ENCODE measurements at places on chromosomes 16 and 17.

DNA sequence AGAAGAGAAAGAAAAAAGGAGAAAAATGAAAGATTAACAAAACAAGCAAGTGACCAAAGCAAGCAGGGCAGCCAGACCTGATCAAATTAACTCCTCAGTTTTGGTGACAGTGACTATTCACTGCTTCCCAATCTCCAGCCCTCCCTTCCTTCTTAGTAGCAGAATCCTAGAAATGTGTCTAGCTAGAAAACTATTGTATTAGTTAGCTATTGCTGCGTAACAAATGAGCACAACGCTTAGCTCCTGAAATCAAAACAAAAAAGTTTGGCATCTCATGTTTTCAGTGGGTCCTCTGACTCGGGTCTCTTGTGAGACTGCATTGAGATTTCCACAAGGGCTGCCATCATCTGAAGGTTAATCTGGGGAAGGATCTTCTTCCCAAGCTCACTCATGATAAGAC lies 213.9 kb downstream of the PARN start:
- DNase-seq: no peak

- no peak for DNase-seq
Measured at GRCh38 chr16:87114832-87115231, 202.4 kb downstream of the C16orf95 start.

GRCh38 chr17:50113624-50114320 lies 16.2 kb downstream of the SAMD14 start:
- no peak for DNase-seq

- no peak for DNase-seq
Measured at GRCh38 chr16:84284154-84284722, 10.4 kb upstream of the WFDC1 start.

- no peak for DNase-seq
Measured at GRCh38 chr17:32626379-32626791, 139.6 kb downstream of the CDK5R1 start.

DNA sequence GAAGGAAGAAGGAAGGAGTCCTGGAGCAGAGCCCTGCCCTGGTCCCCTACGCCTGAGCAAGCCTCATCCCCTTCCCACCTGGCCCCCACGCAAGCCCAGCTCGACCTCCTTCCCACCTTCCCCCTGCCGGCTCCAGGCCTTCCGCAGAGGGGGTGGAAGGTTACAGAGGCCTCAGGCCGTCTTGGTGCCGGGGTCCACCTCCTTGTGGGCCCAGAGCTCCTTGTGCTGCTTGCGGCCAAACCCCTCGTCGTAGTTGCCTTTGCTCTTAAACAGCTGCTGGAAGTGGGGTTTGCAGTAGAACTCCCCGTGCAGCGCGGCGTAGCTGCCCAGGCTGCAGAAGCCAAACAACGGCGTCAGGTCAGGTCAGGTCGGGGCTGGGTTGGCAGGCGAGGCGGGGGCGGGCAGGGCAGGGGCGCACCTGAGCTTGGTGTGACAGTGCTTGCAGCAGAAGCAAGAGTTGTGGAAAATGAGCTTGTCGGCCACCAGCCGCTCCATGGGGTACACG lies 1.5 kb downstream of the LIMD2 start:
- DNase-seq: no peak

DNA sequence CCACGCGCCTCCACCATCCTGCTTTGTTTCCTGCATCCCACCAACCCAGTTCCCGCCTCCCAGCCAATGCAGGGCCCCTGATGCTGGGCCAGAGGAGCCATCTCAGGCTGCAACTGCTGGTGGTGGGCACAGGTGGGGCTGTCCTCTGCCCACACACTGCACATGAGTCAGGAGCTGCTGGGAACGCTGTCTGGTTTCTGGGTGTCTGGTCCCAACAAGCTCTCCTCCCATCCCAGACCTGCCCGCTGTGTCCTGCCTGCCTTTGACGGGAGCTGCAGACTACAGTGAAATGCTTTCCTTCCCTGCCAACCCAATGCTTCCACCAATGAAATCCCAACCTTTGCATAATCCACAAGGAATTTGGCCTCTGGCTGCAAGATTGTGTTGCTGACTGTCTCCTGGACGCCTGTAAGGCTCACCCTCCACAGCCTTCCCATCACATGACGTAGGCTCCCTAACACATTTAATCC lies 98.9 kb downstream of the N4BP1 start:
- DNase-seq: no peak

GRCh38 chr17:37338847-37339246 lies 36.9 kb upstream of the C17orf78 start:
- no peak for DNase-seq

DNA sequence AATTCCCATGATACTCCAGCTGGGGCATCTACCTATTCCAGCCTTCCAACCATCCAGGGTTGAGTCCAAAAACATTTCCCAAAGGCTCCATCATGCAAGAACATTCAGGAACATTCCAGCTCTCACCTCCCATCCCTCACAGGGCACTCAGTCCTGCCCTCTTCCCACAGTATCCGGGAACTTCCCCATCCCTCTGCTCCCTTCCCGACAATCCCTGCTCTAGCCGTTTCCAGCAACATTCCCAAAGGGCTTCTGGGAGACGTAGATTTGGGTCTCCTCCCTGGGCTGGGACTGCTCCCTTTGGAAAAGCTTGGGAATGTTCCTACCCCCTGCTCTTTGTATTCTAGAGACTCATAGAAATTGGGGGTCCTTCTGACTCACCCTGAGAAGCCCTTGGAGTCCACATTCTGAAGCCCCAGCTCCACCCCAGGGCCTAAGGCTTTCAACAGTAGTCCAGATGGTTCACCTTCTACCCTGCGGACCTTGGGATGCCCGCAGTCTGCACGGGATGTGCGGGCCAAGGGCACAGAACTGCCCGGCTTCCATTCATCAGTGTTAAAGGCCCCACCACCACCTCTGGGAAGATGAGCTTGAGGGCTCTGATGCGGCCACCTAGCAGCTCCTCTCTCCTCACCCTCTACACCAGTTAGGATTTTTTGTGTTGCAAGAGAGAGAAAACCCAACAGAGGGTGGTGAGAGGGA lies 25.4 kb downstream of the NGFR start:
- DNase-seq: no peak

GRCh38 chr17:31013844-31014243 lies 43.0 kb downstream of the RNF135 start:
- DNase-seq: no peak

DNA sequence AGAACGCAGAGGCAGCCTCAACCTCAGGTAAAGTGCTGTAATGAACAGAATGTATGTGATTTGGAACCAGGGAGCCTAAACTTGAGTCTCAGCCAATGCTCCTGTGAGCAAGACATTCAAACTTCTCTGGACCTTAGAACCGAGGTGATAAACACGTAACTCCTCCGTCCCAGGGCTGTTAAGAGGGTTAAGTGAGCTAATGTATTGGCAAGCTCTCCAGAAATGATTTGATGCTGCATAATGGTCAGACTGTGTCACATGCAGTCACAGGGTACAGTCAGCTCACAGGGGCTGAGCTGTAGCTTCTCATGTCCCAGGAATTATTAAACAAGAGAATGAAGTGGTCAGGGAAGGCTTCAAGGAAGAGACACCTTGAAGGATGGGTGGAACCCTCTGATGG lies 10.0 kb upstream of the SLC4A1 start:
- peak; percentile 69 for DNase-seq

DNA sequence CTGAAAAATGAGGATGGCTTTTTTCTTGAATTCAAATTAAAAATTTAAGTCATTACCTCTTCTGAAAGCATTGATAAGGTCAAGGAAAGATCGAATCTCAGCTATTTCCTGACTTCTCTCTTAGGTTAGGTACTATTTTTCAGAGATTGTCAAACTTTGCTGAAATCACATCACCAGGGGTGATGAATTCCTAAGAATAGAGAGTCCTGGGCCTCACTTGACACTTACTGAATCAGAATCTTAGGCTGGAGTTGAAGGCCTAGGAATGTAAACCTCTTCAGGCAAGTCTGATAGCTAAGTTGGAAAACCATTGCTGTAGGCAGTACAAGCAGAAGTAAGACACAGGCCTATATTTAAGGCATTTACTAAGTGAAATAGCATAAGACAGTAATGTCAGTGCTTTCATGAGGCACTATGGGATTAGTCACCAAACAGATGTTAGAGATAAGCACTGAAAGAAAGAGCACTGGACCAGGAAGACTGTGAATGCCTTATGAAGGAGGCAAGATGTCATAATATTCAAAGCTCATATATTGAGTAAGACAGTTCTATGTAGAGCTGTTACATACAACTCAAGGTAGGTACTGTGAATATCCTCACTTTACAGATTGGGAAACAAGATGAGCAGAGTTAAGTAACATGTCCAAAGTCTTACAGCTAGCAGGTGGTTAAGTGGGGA lies 21.5 kb downstream of the DCAF7 start:
- peak; percentile 49 for DNase-seq

DNA sequence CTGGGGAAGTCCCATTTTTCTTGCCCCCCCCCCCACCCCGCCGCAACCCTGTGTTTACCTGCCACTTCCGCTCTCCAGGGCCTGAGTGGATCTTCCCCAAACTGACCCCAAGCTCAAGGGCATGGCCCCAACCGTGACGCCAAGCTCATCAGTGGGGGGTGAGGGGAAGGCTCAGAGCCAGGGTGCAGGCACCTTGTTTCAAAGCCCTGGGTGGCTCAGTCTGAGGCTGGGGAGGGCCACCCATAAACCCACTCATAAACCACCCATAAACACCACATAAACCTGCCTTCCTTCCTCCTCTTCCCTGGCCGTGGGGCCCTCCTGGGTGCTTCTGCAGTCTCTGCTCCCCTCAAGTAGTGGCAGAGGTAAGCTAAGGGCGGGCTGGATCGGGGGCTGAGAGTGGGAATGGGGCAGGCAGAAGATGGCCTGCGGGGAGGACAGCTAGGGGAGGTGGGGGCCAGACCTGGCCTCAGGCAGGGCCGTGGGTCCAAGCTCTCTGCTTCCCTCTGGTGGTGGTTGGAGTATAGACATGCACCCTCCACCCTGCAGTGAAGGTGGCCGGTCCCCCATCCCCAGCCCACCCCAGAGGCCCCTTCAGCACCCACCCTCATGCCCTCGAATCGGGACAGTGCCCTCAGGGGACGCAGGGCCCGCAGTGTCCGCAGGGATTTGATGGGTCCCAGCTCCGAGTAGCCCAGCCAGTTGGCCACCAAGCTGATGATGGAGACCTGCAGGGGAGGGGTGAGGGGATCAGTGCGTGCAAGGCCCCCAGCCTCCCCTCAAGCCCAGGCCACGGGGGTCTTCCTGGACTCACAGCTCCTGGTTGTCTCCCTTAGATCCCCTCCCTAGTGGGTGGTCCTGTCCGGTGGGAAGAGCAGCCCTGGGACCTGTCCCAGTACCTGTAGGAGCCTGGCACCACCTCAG lies 14.6 kb upstream of the CD79B start:
- peak; percentile 55 for DNase-seq

- DNase-seq: no peak
Measured at GRCh38 chr16:54431997-54432896, 145.7 kb upstream of the IRX3 start.

- DNase-seq: no peak
Measured at GRCh38 chr16:290681-291405, 7.9 kb downstream of the PDIA2 start.

DNA sequence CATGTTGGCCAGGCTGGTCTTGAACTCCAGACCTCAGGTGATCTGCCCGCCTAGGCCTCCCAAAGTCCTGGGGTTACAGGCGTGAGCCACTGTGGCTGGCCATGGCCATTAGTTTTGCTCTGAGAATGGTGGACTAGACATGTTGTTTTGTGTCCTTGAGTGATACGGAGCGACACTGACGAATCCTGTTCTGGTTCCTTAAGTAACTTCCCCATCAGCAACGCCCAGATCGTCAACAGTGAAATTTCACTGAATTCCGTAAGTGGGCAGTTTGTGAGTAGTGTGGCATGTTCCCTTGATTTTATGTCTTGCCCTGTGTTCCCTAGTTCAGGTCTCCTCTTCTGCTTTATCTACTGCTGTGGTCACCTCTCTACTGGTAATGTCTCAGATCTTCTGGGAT lies 67.4 kb downstream of the SNX29 start:
- no peak for DNase-seq

GRCh38 chr17:56861899-56862298 lies 27.9 kb downstream of the DGKE start:
- no peak for DNase-seq

- DNase-seq: no peak
Measured at GRCh38 chr17:82213251-82214011, 789 bp upstream of the CCDC57 start.

GRCh38 chr16:70159355-70160348 lies 13.9 kb upstream of the CLEC18C start:
- peak; percentile 7 for DNase-seq

DNA sequence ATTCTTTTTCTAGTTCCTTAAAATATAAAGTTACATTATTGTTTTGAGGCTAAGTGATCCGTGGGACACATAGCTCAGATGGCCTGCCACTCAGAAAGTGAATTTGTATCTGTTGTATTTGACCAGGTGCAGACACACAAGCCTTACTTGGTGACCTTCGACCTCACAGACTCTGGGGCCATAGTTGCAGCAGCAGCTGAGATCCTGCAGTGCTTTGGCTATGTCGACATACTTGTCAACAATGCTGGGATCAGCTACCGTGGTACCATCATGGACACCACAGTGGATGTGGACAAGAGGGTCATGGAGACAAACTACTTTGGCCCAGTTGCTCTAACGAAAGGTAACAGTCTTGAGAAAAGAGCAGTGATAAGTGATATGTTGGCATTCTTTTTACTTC lies 30.5 kb downstream of the TMEM11 start:
- no peak for DNase-seq

GRCh38 chr16:35140293-35140986 lies 1681.0 kb downstream of the TP53TG3F start:
- no peak for DNase-seq

- DNase-seq: no peak
Measured at GRCh38 chr16:86983621-86984020, 333.6 kb downstream of the C16orf95 start.

GRCh38 chr17:39261286-39261685 lies 35.5 kb upstream of the STAC2 start:
- no peak for DNase-seq

GRCh38 chr16:9114842-9115241 lies 23.4 kb downstream of the HAPSTR1 start:
- DNase-seq: no peak

DNA sequence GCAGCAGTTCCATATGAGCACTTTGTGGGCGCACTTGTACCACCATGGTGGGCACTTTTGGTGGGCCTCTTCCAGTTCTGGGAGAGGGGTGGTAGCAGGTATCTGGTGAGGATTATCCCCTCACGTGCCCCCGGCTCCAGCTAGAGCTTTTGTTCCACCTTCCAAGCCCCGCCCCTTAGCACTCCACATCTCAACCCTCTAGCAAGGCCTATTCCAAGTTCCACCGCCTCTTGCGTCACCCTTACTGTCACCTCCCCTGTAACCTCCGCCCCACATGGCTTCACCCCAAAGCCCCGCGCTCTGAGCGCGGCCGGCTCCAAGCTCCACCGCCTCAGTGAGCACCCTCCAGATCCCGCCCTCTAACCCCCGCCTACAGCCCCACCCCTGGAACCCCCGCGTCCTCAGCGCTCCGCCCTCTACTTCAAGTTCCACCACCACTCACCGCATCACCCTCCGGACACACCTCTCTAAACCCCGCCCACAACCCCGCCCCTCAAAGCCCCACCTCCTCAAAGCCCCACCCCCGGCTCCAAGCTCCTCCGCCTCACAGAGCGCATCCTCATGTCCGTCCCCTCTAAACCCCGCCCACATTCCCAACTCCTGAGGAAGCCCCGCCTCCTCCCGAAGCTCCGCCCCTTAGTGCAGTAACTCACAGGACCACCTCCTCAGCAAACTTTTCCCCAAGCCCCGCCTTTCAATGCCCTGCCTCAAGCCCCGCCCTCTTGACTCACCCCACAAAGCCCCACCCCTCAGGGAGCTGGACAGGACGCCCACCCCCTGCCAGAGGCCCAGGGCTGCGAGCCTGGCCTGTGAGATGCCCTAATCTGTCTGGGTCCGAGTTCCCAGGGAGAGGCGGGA lies 11.1 kb downstream of the SCN4A start:
- DNase-seq: peak; percentile 69

All from hematopoietic multipotent progenitor cell treated with erythropoietin and hydrocortisone succinate and interleukin-3 and kit ligand, for 17 days (in vitro differentiated cells).